T-helper 9 cell (primary cell): ENCODE measurements at places on chromosomes 6 and 20.

DNA sequence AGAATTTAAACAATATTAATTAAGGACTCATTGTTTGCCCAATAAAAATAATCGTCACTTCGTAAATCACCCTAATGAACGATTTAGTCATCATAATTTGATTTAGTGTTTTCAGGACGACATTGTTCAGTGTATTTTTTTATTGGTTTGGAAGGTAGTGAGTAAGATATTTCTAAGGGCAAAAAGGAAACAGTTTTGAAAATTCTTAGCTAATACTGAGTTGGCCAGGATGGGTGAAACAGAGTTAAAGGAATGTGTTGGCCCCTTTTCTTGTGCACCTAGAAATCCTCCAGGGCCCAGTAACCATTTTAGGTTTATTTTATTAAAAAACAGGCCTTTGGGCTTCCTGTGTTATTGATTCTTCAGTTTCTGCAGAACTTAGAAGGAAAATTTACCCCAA lies 25.3 kb downstream of the ANKS1A start:
- DNase-seq: no peak

DNA sequence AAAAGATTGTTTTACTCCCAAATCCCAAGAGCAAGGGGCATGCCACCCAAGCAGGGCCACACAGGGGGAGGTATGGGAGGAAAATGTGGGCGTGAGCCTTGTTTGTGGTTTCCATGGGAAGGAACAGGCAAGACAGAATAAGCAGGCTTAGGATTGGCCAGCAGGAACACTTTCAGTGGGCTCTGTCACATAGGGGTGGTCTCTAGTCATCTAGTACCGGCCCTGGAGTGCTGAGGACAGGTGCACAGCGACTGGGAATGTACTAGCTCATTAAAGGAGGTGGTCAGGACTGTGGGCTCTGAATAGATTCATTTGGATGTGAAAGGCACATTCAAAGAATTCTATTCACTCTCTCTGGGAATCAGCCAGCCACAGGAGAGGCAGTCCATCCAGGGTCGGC lies 175.6 kb downstream of the TBC1D7 start:
- DNase-seq: no peak

DNA sequence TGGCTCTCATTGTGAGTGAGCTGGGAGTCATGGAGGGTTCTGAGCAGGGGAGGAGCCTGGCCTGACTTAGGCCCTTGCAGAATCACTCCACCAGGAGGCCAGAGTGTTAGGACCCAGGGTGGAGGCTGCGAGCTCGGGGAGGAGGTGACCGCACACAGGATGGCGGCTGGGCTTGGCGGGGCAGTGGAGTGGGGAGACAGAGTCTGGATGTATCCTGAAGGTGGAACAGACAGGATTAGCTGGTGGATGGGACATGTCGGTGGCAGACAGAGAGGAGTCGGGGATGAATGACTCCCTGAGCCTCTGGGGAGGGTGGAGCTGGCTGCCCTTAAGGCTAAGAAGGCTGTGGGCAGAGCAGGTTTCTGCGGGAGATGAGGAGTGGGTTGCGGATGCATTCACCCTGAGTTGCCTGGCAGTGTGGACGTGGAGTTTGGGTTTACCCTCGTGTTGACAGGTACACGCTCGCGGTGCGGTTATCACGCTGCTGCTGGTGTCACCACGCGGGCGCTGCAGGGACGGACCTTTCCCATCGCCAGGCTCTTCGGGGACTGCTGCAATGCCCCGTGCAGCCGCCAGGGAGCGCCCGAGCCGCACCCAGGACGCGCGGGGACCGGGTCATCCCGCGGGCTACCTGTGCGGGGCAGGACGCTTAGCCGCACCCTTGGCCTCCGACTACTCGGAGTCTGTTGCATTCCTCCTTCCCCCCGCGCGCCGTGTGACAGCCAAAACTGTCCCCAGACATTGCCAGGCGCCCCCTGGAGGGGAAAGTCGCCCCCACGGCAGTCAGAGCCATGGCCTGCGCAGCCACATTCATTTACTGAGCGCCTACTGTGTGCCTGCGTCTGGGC lies 43.0 kb upstream of the PTGIS start:
- peak; percentile 64 for DNase-seq

GRCh38 chr6:44554861-44555260 lies 167.4 kb downstream of the CDC5L start:
- DNase-seq: no peak

DNA sequence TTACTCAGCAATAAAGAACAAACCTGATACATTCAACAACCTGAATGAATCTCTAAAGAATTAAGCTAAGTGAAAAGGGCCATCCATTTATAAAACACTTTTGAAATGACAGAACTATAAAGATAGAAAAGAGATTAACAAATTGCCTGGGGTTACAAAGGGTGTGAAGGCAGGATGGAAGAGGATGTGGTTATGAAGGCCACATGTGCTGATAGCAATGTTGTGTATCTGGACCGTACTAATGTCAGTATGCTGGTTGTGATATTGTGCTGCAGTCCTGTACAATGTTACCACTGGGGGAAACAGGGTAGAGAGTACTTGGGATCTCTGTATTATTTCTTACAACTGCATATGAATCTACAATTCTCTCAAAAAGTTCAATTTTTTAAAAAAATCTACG lies 36.4 kb downstream of the ELOVL5 start:
- no peak for DNase-seq
